Activated CD8-positive, alpha-beta memory T cell treated with anti-CD3 and anti-CD28 coated beads for 4 hours (primary cell): ENCODE measurements at places on chromosomes 16 and 17.

- DNase-seq: no peak
Measured at GRCh38 chr16:46889942-46890300, 5.8 kb downstream of the GPT2 start.

GRCh38 chr16:239948-240277, 5.3 kb downstream of the FAM234A start:
- DNase-seq: no peak

- DNase-seq: no peak
Measured at GRCh38 chr16:87471278-87472141, 21.3 kb downstream of the ZCCHC14 start.

GRCh38 chr17:27563532-27563931, 67.5 kb upstream of the LGALS9 start:
- DNase-seq: no peak
